IMR-90 (cell line): ENCODE measurements at places on chromosomes 11 and 22.
A peak's percentile ranks its signal among the peaks of the same experiment; 100 is the strongest.

- H3K27ac ChIP-seq = no peak overlapping the region
- no peaks in the 10 kb centered on the region for H3K27me3 ChIP-seq
- peak; percentile 29 for DNase-seq
- no peak overlapping the region for H3K4me3 ChIP-seq
Measured at GRCh38 chr22:36077271-36077670, 48.6 kb upstream of the RBFOX2 start.

DNA sequence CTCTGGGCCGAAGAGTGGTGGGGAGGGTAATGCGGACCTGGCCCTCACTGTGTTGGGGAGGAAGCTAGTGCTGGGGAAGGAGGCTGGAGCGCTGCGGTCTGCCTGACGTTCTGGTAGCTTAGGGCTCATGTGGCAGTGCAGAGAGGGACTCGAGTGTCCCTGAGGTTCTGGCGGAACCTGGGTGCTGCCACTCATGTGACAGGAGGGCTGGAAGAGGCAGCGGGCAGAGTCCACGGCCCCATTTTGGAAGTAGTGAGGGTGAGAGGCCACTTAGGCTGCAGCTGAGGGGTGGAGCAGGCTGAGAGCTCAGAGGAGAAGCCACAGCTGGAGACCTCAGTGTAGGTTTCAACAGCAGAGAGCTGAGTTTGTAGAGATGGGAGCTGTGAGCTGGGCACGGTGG is 16.2 kb upstream of the TRMU start:
- H3K27ac ChIP-seq = no peak overlapping the region
- no peaks in the 10 kb centered on the region for H3K27me3 ChIP-seq
- H3K4me1 ChIP-seq = no peaks in the 10 kb centered on the region
- no peak overlapping the region for H3K4me3 ChIP-seq

DNA sequence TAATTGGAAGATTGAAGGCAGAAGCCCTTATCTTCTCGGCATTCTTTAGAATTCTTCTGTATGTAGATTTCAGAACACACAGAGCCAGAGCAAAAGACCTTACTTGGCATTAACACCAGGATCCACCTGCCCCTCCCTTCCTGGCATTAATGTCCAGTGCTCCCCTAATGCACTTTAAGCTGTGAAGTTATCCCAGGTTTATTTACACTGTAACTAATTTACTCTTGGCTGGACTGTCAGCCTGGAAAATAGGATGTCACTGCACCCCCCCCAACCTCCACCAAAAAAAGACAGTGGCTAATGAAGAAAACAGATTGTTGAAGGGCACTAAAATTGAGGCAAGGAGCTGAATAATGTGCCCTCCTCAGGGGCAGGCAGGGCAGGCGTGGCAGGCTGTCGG is 30.1 kb downstream of the TIMP3 start:
- H3K4me1 ChIP-seq = no peaks in the 10 kb centered on the region; the same call in 1 of the 2 replicates
- peaks cover 67% of the 10 kb centered on the region for H3K36me3 ChIP-seq
- H3K27me3 ChIP-seq = no peaks in the 10 kb centered on the region
- no peak overlapping the region for H3K4me3 ChIP-seq

- H3K27me3 ChIP-seq = no peaks in the 10 kb centered on the region
- no peak for DNase-seq
- H3K27ac ChIP-seq = no peak overlapping the region
- H3K36me3 ChIP-seq = no peaks in the 10 kb centered on the region
Measured at GRCh38 chr11:2931771-2932738, 2.8 kb upstream of the PHLDA2 start.

DNA sequence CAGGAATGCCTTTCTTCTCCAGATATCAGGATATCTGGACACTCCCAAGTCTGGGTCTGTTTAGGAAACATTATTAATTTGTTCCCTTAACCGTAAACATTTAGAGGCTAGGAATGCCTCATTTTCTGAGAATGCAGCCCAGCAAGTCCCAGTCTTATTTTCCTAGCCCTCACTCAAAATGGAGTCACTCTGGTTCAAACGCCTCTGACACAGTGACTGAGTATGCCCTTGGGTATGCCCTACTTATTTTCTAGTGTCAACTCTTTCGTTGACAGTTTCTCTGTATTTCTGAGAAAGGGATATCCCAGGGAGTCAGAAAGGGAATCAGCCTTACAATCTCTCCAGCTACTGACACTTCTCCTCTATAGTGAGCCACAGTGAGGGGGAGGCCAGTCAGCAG is 16.0 kb upstream of the CCDC81 start:
- H3K4me1 ChIP-seq = peaks cover 3% of the 10 kb centered on the region; the same call in 1 of the 2 replicates
- H3K36me3 ChIP-seq = no peaks in the 10 kb centered on the region

- no peak overlapping the region for H3K4me3 ChIP-seq
- H3K4me1 ChIP-seq = no peaks in the 10 kb centered on the region
- no peak for DNase-seq
- H3K27ac ChIP-seq = no peak overlapping the region
- H3K27me3 ChIP-seq = no peaks in the 10 kb centered on the region
Measured at GRCh38 chr22:25102722-25103121, 96.9 kb upstream of the CRYBB3 start.

- no peaks in the 10 kb centered on the region for H3K27me3 ChIP-seq
- H3K4me1 ChIP-seq = peaks cover 18% of the 10 kb centered on the region
- H3K36me3 ChIP-seq = no peaks in the 10 kb centered on the region
- H3K27ac ChIP-seq = peak overlapping the region; percentile 79
- no peak overlapping the region for H3K4me3 ChIP-seq
Measured at GRCh38 chr11:111205632-111206385, 39.7 kb upstream of the POU2AF2 start.

DNA sequence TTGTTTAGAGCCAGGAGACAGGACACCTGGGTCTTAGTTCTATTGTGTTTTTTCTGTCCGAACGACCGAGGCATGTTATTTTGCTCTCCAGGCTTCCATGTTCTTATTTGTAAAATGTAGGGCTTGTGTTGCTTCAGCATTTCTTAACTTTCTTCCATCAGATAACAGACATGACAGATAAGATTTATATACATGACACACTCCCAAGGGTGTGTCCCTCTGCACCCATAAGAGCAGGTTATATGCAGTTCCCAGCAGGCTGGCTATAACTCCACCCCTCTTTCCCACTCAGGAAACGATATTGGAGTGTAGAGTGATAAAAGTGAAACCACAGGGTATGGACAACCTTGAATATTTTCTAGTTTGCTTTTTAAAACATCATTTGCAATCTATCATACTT is 65.8 kb downstream of the APIP start:
- no peak for DNase-seq
- no peak overlapping the region for H3K27ac ChIP-seq
- no peaks in the 10 kb centered on the region for H3K4me1 ChIP-seq
- H3K4me3 ChIP-seq = no peak overlapping the region

DNA sequence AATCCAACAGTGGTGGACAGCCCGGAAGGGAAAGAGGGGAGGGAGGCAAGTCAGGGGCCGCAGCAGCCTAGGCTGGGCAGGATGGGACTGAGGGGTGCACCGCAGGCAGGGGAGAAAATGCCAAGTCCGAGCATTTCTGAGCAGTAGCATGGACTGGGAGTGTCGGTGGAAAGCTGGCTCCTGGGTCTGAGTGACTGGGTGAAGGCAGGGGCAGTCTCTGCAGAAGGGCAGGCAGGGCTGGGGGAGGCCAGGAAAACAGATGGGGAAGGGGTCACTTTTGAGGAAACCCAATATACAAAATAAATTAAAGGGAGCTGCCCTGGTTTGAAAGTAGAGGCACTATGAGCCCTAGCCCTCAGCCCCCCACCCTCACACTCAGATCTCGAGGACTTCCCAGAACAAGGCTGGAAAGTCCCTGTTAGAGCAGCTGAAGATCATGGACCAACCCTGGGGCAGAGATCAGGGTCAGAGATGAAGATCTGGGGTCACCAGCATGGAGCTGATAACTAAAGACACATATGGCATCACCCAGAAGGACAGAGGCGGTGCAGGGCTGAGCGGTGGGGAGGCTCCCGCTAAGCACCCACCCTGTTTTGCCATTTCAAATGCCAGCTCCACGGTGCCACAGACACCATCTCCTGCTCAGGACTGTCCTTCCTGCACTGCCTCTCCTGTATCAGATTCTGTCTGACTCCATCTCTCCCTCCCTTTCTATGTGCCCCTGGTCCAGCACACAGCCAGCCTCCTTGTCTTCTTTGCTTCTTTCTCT is 32.4 kb upstream of the ETS1 start:
- no peak for DNase-seq
- no peaks in the 10 kb centered on the region for H3K36me3 ChIP-seq

DNA sequence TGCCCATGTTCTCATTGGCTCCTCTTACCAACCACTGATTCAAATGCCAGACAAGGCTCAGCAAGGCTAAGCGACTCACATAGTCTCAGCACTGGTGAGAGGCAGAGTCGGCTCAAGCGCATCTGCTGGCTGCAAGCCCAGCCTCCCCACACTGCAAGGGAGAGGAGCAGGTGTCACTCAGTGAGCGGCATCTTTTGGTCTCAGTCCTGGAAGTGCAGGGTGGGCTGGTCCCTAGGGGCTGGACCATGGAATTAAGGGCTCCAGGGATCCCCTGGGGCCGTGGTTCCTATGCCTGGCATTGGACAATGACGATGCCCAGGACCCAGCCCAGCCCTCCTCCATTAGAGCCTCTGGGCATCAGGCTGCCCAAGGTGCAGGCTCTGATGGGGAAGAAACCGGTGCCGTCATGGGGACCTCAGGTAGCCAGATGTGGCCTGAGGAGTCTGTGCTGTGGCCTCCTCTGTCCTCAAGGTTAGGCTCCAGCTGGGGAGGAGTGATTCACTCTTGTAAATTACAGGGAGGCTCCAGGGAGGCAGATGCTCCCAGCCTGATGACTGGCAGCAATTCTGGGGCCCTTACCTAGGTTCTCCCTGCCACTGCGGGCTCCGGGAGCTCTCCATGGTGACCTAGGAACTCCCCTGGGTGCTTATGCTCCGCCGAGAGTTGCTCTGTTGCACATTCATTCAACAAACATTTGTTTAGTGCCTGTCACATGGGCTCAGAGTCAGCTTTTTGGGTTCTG is 28.0 kb downstream of the FADS2 start:
- no peaks in the 10 kb centered on the region for H3K4me1 ChIP-seq
- no peak overlapping the region for H3K27ac ChIP-seq
- DNase-seq = peak; percentile 11
- no peak overlapping the region for H3K4me3 ChIP-seq
- H3K27me3 ChIP-seq = no peaks in the 10 kb centered on the region

GRCh38 chr11:15991215-15991614 is 365.1 kb downstream of the SOX6 start:
- no peak overlapping the region for H3K27ac ChIP-seq
- DNase-seq = no peak
- no peaks in the 10 kb centered on the region for H3K27me3 ChIP-seq
- peaks cover 14% of the 10 kb centered on the region for H3K4me1 ChIP-seq
- H3K36me3 ChIP-seq = no peaks in the 10 kb centered on the region

GRCh38 chr11:30987819-30988218 is 381.7 kb downstream of the DCDC1 start:
- H3K4me3 ChIP-seq = no peak overlapping the region
- no peak for DNase-seq
- H3K36me3 ChIP-seq = no peaks in the 10 kb centered on the region
- H3K27ac ChIP-seq = no peak overlapping the region

DNA sequence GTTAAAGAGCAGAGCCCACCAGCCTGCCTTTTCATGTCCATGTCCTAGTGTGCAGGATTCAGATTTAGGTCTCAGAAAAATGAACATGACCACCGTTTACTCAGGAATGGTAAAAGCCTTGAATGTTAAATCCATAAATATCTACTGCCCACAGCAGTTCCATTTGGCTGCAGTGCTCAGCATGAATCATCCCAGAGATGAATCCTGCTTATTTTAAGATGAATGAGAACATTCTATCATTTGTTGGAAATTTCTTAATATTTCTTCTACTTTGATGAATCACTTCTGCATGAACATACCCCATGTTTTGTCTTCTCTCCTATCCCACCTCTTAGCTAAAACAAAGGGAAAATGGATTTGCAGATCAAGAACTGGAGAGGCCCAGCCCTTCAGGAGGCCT is 47.5 kb upstream of the AQP11 start:
- no peak overlapping the region for H3K27ac ChIP-seq
- H3K27me3 ChIP-seq = no peaks in the 10 kb centered on the region
- peaks cover 5% of the 10 kb centered on the region for H3K4me1 ChIP-seq
- H3K36me3 ChIP-seq = no peaks in the 10 kb centered on the region

GRCh38 chr11:27350511-27350910 is 12.5 kb downstream of the CCDC34 start:
- no peak overlapping the region for H3K27ac ChIP-seq
- no peaks in the 10 kb centered on the region for H3K27me3 ChIP-seq
- H3K4me1 ChIP-seq = peaks cover 3% of the 10 kb centered on the region; the same call in 1 of the 2 replicates
- DNase-seq = no peak
